ENCODE measurements at places on chromosomes 7 and 10.

DNA sequence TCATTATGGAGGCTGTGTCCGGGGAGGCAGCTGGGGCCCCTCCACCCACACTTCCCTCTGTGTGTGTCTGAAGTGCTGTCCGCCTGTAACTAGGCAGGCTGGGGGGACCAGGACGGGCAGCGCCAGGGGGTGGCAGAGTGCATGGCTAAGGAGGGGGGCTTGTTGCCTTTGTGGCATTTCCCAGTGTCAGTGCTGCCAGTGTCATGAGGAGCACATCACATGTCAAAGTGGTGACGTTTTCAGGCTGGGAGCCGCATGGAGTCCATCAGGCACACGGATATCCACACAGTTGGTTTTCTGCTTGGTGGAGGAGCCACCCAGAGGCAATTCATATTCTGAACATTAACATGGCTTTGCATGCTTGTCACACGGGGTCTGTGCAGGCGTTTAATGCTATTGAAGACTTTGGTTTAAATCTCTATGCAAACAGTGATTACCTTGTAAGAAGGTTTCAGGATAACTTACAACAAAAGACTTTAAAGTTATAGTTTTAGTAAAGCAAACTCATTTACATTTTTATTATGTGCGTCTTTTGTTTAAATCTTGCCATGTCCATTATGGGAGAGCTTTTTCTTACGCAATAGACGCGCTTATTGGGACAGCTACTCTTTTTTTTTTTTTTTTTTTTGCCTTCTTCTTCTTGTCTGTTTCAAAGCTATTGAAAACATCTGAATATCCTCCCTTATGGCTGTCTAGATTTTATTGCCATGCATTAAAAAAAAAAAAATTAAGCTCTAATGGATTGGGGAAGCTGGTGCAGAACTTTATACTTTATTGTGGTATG lies 52.9 kb downstream of the C10orf67 start:
- no peak for DNase-seq

GRCh38 chr10:100103581-100103980 lies 21.9 kb upstream of the CPN1 start:
- DNase-seq: no peak

- no peak for DNase-seq
These were observed 92.0 kb upstream of the MACROH2A2 start for GRCh38 chr10:69960606-69960987.

GRCh38 chr7:38629651-38630510 lies 1.3 kb downstream of the AMPH start:
- no peak for DNase-seq

DNA sequence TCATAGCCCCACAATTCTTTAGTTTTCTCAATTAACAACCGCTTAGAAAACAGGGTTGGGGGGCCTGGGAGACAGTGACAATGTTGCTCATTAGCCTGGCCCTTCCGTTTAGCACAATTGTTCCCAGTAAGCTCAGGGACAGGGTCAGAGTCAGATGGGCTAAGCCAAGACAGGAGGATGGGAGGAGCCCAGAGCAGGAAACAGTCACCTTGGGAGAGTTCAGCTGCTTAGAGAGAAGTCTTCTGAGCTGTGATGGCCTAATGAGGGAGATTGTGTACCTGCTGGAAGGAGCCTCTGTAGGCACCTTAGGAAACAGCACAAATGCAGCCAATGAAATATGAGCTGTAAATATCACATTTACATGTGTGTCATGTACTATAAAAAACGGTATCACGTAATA lies 35.9 kb downstream of the SVOPL start:
- DNase-seq: no peak

- DNase-seq: no peak
These were observed 139.0 kb upstream of the ASAH2 start for GRCh38 chr10:50390302-50390701.

DNA sequence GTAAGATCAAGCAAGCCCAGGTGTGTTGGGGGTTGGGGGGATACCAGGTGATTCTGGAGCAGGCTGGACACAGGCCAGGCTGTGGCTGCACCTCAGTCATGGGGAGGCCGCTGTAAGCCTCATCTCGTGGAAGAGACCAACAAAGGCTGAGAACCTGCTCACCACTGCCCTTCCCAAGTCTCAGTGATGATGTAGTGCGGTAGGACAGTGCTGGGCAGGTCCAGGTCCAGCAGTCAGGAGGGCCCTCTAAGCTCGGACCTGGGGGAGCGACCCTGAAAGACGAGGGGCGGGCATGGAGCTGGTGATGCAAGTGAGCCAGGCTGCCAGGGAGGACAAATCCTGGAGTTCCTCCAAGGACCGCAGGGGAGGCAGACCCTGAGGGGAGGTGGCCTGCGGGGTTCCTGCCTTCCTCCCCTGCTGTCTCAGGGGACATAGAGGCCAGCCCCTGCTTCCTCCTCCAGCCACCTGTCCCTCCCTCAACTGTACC lies 3.3 kb upstream of the PWWP2B start:
- DNase-seq: peak; percentile 12

DNA sequence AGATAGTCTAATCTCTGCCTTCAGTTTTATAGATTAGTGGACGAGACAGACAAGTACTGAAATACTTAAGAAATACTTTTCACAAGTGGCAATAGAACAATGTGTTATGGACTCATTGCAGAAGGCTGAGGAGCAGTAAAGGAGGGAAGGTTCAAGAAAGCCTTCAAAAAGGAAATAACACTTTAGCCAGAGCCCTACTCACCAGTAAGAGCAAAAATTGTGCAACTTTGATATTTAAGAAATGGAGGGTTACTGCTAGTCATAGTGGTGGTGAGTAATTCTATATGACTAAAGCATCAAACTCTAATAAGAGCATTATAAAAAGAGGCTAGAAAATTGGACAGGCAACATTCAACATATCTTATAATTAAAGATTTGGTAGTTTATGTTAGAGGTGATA lies 28.8 kb downstream of the PTPN12 start:
- DNase-seq: no peak

DNA sequence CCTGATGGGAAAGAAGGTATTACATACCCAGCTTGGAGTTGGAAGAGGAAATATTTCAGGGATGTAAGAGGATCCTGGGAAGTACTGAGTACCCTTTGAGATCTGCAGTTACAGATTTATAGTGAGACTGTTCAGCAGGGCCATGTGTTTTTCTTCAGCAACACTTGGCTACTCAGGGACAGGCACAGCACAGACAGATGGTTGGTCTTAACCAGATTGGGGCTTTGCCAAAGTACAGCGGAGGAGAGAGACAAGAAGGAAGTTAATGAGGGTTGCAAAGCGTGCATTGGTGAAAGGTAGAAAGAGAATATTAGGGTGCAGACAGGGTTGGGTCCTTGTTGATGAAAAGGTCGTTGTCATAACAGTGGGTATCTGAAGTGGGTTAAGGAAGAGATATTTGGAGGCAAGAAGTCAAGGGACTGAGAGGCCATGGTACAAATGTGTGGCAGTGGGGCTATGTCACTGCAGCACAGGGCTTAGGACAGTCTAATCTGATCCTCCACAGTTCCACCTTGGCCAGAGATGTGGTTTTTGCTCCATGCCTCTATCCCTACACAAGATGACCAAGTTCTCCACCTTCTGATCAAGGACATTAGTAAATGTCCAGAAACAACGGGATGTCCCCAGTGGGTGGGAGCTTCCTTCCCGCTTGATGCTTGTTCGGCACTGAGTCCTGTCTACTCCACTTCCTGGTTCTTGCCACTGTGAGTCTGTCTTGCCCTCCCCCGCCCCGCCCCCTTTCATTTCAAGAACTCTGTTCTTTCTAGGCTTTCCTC lies 18.9 kb upstream of the DNAJC1 start:
- peak; percentile 16 for DNase-seq

GRCh38 chr7:157584420-157584819 lies 247.6 kb downstream of the DNAJB6 start:
- DNase-seq: no peak

GRCh38 chr10:35020481-35020880 lies 69.7 kb downstream of the CUL2 start:
- DNase-seq: no peak

- DNase-seq: no peak
These were observed 590.5 kb downstream of the PARD3 start for GRCh38 chr10:34224639-34225038.

DNA sequence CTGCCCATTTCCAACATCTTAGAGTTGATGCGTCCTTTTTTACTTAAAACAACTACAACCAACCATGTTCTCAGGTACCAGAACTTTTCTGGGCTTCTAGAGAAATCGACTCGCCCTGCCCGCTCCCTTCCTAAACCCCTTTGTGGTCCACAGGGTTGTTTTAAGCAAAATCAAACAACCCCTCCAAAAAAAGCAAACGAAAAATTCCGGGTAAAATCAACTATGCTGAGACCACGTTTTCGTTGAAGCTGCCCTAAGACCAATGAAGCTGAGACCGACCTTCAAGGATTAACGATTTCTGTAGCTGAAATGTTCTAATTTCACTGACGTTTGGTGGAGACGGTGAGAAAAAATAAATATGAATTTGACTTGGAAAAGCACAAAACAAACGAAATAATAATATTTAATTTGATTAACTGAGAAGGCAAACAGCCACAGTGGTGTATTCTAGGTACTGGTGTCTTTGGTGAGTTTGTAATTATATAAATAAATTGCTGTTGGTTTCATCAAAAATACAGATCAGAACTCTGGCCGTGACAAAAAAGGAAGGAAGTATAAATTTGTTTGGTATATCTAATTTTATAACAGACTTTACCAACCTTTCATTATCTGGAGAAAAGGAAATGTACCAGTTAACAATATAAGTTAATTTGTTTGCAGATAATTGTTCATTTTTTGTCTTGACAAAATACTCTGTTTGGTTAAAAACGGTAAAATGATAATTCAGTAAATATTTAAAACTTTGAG lies 4.7 kb upstream of the IGF2BP3 start:
- DNase-seq: no peak

GRCh38 chr10:3758491-3758970 lies 26.5 kb downstream of the KLF6 start:
- no peak for DNase-seq

GRCh38 chr10:63664341-63664885 lies 143.2 kb downstream of the REEP3 start:
- DNase-seq: no peak

DNA sequence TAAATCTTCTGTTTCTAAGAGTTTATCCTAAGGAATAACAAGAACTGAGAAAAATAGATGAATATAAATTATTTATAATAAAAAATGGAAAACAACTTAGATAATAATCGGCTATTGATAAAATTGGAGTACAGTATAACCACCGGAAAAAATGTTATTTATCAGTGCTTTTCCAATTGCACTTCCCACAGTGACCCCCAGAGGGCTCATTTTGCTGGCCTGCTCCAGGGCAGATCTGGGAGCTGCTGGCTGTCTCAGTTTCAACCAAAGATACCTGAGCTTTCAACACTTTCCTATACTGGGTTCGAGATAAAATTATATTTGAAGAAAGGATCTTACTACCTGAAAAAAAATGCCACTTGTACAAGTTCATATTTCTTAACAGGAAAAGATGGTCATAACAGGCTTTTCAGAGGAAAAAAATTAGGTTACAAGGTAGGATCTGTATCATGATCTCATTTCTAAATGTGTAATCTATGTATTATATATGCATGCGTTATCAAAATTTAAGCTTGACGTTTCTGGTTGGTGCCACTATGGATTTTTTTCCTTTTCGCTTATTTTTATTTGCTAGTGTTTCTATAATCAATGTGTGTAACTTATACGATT lies 165.7 kb downstream of the NPSR1 start:
- peak; percentile 59 for DNase-seq

DNA sequence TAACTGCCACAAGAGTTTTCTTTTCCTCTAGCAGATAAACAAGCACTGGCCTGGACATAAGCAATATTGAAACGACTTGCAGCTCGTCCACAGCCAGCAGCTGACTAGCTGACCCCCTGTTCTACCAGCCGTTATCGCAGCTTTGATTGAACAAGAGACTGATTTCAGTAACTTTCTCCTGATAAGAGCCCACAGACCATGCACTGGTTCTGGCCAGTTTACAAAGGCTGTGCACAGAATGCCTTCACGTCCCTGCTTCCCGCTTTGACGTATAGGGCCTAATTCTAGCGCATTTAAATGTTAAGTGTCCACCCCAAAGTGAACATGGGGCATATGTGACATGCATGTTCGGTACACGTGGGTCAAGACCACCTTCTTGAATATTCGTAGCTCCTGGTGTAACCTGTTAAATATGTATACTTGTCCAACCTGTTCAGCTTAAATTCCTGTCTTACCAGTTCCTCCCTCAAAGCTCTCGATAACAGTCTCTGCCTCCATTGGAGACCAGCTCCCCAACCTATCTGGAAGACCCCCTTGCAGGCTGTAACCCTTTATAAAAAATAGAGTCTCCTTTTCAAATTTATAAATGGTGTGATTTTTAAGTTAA lies 69.2 kb downstream of the LYZL1 start:
- no peak for DNase-seq

- peak; percentile 47 for DNase-seq
These were observed 109.6 kb downstream of the CYTH3 start for GRCh38 chr7:6162650-6163366.

DNA sequence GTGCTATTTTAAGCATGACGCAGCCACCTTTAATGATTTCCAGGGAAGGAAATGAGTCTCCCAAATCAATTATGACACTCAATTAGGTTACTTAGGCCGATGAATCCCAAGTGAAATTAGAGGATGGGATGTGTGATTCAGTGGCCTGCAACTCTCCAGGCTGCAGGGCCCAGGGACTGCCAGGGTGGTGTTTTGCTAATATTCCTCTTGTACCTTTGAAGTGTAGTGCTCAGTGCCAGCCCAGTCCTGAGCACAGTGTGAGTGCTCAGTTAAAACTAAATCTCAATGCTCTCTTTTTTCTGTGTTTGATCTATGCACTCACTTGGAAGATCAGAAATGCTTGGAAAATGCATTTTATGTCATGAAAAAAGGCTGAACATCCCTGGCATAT lies 51.6 kb downstream of the SEM1 start:
- DNase-seq: no peak

GRCh38 chr7:148772297-148773089 lies 73.8 kb downstream of the CUL1 start:
- no peak for DNase-seq

GRCh38 chr10:71090801-71091200 lies 121.6 kb upstream of the UNC5B start:
- DNase-seq: no peak

DNA sequence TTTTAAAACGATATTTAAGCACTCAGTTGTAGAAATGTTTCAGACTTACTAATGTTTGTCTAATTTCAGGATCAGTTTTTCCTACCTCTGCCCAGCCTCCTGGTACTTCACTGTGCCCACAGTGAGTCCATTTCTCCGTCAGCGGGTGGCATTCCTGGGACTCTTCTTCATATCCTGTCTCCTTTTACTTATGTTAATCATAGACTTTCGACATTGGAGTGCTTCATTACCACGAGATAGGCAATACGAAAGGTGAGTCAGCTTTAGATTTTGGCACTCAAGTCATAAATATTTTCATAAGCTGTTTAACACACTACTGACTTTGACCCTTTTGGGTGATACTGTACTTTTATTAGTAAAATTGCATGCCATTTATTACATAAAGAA lies 2.1 kb downstream of the ENTPD7 start:
- DNase-seq: no peak

GRCh38 chr10:126904818-126905701 lies at the start of gene DOCK1:
Gene DOCK1, plus strand, starts transcription at chr10:126905428. Its CDS starts 90 bp downstream, at chr10:126905518.
- peak; percentile 88 for DNase-seq

DNA sequence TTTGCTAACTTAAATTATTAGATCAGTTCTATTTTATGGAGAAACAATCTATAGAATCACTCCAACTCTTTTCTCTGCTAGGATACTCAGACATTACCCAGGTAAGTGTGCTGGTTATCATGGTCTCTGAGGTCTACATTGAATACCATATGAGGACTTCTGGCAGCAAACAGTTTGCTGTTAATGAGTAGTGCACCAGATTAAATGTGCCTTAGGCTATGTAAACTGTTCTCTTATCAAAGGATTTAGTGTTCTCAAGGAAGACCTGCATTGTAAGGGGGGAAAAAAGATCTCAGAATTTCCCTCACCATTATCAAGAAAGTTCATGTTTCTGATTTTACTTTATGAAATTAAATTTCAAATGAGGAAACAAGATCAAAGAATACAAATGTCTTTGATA lies 107.5 kb downstream of the ITGB8 start:
- DNase-seq: no peak
